Activated CD8-positive, alpha-beta memory T cell treated with anti-CD3 and anti-CD28 coated beads for 1 hour (primary cell): ENCODE measurements at places on chromosomes 12 and 14.

- no peak for DNase-seq
Observed at GRCh38 chr14:76644855-76645518, 116.3 kb upstream of the VASH1 start.

DNA sequence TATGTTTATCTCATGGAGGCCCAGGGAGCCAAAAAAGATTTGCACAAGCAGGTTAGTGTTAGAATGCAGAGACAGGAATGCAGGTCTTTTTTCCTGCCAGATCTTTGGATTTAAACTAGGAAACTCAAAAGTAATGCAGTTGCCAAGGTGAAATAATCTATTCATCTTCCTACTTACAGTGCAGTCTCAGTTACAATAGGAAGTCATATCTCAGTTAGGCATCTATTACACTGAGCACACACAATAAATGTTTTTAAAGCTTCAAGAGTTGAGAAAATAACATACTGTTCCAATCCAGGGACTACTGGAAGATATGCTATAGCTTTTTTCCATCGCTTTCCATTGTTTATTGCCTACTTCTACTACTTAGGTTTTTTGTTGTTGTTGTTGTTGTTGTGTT, 279.3 kb upstream of the E2F7 start:
- no peak for DNase-seq

DNA sequence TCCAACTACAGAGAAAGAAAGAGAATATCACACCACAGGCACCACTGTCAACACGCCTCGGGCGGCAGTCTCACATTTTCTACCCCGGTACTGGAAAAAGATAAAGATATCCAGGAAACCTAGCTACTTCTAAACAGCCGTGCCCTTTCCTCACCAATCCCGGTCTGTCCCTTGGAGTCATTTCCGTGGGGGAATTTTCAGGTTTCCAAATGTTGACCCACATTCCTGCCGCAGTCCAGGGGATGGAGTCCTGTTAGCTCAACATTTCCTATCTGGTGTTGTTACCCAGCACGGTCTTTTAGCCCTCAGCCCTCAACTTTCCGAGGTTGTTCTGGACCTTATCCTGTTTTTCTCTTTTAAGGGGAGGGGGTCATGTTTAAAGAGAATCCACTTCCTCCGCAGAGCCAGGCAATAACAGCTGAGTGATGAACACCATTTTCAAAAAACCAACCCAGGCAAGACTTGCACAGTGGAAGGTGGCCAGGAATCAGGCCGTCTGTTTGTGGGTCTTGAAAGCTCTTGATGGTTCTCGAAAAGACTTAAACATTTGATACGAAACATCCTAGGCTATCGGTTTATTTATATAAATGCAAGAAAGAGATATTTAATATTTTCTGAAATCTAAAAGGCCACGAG, 4.6 kb downstream of the SSH1 start:
- DNase-seq, result no peak

- DNase-seq, result no peak
Observed at GRCh38 chr14:84208451-84208850, 1321.5 kb upstream of the FLRT2 start.

GRCh38 chr14:54348923-54349620, 47.7 kb upstream of the CDKN3 start:
- DNase-seq, result no peak

DNA sequence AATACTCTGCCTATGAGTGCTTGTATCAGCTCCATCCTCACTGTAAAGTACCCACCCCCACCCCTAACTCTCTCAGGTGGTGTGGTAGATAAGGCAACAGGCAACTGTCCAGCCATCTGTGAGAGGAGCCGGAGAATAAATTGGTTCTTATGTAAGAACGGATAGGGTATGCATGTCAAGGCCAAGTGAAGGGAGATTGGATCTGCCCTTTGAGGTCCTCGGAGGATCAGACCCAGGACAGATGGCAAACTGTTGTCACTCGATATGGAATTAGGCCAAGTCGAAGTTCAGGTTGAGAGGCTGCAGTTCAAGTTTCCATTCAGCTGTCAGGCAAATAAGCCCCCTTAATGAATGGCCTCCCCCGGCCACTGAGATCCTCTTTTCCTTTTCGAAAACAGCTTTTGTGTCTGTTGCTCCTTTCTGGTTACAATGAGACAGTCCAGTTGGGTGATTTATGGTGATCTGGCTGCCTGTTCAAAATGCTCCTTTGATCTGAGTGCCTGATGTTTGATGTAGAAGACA, 120.3 kb downstream of the VRK1 start:
- DNase-seq, result no peak

DNA sequence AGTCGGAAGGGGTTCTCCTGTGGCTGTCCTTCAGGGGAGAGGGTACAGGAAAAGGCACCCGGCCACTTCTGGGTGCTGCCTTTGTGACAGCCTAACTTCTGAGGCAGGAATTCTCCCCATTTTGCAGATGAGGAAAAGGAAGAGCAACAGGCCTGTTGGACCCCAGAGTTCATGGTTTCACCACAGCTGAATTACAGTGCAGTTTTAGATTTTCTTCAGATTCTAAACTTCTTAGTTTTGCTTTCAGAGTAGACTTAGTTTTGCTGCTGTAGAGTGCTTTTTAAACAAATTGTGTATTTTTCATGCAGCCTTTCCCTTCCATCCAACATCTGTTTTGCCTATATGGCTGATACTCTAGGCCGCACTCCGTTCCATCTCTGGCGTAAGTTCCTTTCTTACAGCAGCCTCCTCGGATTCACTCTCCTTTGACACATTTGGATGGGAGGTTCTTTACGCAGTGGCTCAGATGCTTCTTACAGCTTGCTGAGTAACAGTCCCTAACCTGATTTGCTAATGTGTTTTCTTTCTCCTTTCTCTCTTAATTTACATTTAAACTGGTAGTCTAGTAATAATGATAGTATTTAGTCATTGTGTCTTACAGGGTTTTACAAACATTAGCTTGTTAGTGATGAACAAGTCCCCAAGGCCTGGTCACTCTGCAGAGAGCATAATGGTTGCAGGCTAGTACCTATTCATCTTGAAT, 7.8 kb downstream of the TRAF3 start:
- no peak for DNase-seq

- DNase-seq, result no peak
Observed at GRCh38 chr12:51911307-51911706, 4.0 kb downstream of the ACVRL1 start.

- no peak for DNase-seq
Observed at GRCh38 chr14:68584786-68585185, 208.1 kb downstream of the ZFP36L1 start.

DNA sequence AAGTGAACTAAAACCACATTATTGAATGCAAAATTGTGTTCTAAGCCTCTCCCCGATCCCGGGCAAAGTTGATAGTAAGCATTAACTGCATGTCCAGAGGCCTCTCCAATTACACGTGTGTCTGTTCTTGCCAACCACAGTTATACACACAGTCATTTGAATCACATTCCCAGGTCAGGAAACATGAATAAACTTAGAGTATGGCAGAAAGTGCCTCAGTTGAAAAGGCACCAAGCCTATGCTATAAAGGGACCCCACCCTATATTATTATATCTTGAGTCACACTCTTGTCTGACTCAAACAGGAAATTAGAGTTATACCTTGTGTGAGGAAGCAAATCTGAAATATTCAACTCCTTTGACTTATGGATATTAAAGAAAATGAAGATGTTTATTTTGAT, 128.3 kb upstream of the STXBP6 start:
- DNase-seq, result no peak

- DNase-seq, result no peak
Observed at GRCh38 chr14:57573173-57573572, 79.5 kb upstream of the CCDC198 start.

DNA sequence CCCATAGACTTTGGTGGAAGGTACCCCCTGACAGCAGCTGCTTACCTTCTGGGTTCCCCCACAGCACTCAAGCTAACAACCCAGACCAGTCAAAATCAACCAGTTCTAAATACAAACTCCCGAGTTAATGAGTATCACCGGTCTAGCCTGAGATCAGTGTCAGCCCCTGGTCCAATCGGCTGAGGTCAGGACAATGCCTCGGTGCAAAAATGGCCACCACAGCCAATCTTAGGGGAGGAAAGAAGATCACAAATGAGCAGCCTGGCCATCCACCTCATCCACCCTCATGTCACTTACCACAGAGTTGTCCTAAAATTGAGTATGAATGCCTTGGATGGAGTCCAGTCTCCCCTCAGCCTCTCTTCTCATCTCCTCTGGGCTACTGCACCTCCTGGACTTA, 128.5 kb downstream of the PHETA1 start:
- DNase-seq, result no peak

GRCh38 chr14:29858299-29858698, 69.3 kb downstream of the PRKD1 start:
- DNase-seq, result no peak

DNA sequence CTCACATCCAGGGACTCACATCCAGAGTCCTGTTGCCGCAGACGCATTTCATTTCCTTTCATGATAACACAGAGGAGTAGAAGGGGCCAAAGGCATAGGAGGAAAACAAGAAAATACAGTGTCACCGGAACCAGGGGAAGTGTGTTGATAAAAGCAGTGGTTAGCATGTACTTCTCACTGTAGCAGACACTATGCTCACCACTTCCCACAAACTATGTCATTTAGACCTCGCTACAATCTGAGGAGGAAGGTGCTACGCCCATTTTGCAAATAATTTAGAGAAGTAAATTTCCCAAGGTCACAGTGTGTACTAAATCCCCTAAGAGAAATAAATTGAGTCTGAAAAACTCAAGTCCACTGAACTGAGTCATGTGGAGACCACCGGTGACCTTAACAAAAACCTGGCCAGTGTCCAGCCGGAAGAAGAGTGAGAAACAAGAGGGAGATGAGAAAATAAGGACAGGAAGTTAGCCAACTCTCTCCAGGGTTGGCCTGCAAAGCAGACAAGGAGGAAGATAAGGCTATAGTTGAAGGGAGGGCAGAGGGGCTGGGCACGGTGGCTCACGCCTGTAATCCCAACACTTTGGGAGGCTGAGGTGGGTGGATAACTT, 25.8 kb upstream of the TMCC3 start:
- DNase-seq, result no peak

GRCh38 chr14:53108292-53109104, 44.6 kb downstream of the DDHD1 start:
- DNase-seq, result no peak

- no peak for DNase-seq
Observed at GRCh38 chr14:101851183-101851582, 89.7 kb downstream of the PPP2R5C start.

DNA sequence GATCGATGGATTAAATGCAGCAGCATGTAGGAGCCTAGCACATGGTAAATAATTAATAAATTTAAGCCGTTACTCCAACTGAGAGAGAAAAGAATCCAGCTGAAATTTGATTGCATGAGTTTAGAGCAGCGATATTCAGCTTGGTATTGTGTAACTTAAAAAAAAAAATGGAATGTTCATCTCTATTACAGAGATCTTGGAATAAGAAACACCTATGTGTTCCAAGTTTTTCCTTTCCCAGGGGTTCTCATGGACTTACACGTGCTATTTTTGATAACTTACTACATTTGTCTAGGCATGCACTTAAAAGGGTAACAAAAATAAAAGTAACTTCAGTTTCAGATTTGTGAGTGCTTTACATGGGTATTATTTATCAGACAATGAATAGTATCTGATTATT, 122.8 kb downstream of the RASSF9 start:
- DNase-seq, result no peak

DNA sequence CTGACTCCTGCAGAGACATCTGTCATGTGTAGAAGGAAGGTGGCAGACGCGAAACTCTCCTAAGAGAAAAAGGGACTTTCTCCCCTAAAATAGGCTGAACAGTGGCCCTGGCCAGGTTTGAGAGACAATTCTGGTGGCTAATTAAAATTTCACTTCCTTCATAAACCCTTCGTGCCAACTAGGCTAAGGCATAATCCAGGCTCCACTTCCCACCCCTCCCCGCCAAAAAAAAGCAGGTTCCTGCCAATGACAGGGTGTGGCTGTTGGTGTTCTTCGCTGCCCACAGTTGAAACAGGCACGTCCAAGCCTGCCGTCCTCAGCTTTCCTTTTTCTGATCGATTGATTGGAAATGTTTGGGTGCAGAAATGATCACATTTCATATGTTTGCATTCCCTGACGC, 144.6 kb downstream of the GCH1 start:
- no peak for DNase-seq

DNA sequence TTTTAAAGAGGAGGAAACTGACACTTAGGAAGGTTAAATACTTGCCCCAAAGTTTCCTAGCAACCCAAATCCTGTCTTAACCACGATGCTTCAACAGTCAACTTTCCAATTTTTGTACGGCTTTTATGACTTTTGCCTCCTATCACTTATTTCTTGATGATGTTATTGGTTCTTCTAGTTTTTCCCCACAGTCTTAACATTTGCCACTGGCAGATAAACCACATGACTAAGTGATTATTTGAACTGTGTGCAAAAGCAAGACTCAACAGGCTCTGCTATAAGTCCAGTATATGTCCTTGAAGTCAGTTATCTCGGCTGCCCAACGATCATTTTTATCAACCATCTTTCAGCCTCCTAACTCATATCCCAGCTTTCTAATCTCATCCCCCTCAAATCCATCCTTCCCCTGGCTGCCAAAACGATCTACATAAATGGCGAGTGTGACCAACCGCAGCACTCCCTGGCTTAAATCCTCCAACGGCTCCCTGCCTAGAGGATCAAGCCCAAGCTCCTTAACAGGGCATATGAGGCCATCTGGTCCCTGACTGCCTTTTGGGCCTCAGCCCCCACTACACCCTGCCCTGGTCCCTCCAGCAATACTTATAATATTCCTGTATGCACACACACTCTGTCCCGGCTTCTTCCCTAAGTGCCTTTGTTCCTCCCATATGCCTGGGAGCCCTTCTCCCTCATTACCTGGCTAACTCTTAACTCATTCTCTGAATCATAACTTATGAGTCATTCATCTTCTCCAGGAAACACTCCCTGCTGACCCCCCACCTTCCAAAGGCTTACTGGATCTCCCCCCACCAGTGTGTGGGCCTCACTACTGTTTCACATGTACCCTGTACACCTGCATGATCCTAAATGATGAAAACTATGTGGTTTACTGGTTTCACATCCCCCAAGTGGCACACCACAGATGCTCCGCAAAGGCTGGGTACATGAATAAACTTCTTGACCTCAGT, 8.8 kb downstream of the VPS37B start:
- DNase-seq, result no peak

DNA sequence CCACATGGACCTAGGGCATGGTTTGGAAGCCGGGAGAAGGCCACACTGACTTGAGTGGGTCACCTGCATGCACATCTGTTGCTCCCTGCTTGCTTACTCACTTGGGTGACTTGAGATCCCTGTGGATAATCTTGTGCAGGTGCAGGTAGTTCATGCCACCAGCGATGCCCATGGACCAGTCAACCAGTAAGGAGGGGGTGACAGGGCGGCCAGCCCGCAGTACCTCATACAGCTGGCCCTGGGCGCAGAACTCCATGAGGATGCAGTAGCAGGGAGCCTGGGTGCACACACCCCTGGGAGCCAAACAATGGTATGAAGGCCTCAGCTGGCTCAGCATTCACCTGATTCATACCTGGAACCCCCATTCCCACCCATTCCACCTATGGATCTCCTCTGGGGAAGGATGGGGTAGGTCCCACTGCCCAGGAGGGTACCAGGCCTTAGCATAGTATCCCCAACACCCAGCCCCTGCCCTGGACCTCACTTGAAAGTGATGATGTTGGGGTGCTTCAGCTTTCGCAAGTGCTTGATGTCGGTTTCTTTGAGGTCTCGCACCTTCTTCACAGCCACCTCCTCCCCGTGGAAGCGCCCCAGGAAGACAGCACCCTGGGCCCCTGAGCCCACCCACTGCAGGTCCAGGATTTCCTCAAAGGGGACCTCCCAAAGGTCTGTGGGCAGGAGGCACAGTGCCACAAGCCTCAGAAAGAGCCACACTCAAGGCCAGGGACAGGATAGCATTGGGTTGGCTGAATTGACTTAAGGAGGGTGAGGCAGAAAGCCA, 13.1 kb downstream of the MAP3K12 start:
- no peak for DNase-seq

- DNase-seq, result no peak
Observed at GRCh38 chr14:53310412-53310811, 157.3 kb upstream of the DDHD1 start.
